ENCODE measurements at places on chromosomes 6 and 20.

DNA sequence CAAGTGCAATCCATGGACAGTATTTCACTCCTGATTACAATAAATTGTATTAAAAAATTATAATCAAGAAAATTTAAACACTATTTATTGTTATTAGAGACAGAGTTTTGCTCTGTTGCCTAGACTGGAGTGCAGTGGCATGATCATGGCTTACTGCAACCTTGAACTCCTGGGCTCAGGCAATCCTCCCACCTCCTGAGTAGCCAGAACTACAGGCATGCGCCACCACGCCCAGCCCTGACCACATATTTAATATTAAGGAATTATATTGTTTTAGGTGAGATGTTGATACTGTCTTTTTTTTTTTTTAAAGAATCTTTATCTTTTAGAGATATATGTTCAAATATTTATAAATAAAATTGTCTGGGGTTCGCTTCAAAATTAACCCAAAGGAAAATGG lies 14.6 kb downstream of the LCA5 start:
- no peak for DNase-seq

DNA sequence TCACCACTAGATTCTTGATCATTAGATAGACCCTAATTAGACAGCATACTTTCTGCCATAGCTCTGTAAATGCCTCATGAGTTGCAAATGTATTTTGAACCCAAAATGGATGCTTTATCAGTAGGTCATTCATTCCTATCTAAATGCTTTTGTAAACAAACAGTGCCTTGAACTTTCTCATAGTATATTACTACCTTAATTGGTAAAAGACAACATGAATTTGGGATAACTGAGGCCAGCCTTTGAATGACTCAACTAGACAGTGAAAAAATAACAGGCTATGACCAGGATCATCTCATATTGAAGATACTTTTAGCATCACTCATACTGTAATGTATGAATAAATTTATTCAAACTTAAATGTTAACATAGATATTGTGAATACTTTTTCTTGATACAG lies 37.0 kb upstream of the PRL start:
- no peak for DNase-seq

GRCh38 chr6:160348223-160349019 lies at the start of gene SLC22A3:
TSS of gene SLC22A3 (plus strand) at chr6:160348378. CDS start at chr6:160348420, 42 bp downstream.
- no peak for DNase-seq

DNA sequence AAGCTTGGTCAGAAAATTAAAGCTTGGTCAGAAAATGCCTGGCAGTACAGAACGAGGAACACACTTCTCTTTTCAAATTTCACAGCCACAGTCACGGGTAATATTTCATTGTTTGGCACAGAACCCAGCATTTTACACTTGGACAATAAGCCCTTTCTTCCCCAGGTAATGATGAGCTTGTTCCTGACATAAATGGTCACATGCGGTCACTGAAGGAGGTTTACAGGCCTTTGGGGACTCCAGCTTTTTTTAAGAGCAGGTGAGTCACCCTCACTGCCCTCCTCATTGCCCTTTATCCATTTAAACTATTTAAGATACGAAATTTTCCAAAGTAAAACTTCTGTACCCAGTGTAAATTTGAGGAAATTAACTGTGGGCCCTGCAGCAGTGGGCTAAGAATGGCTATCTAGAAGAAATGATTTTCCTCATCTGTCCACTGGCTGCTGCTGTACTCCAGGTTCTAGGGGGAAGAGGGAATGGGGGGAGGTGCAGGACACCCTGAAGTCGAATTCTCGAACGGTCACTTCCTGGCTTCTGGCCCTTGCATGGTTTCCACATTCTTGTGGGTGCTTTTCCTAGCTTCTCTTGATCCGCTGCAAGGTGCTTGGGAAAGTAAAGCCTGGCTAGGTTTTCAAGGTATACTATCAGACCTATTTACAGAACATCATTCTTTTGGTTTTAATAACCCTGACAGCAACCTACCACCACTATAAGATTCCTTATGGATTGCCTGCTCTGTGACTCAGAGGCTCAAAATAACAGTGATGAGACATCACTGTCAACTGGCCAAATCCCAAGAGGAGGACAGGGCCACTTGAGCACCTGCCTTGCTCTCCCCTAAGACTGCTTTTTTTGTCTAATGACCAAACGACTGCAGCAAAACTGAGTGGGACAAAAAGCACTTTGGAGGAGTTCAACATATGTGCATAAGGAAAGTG lies 75.8 kb downstream of the PREP start:
- no peak for DNase-seq

GRCh38 chr20:1206366-1207148 lies 3.3 kb downstream of the C20orf202 start:
- no peak for DNase-seq

DNA sequence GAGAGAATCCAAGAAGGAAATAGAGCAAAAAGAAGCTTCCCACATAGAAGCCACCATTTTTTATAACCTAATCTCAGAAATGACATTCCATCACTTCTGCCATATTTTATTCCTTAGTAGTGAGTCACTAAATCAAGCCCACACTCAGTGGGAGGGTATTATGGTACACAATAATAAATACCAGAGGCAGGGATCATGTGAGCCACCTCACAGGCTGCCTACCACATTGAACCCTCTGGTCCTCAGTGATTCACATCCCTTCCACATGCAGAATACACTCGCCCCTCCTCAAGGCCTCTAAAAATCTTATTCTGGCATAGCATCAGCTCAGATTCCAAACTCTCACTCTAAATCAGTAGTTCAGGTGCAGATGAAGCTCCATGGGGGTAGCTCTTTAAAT lies 49.4 kb downstream of the TMC2 start:
- DNase-seq = no peak

DNA sequence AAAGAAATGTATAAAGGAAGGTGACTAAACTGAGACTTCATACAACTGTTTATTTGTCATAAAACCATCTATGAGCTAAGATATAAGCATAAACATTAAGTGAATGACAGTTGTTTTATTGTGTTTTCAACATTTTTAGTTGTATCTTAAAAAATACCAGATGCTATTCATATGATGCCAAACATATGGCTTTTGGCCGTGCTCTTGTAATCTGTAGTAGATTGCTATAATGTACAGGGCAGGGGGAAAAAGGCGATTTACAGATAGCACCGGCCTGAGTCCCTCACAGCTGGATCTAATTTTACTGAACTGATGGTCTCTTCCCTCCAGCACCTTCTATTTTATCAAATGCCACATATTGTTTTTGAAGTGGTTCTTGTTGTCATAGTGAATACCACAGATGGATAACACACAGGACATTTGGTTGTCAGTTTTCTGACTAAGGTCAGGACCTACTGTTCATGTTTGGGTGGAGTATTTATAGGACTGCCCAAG lies 48.2 kb downstream of the CENPW start:
- DNase-seq = no peak

DNA sequence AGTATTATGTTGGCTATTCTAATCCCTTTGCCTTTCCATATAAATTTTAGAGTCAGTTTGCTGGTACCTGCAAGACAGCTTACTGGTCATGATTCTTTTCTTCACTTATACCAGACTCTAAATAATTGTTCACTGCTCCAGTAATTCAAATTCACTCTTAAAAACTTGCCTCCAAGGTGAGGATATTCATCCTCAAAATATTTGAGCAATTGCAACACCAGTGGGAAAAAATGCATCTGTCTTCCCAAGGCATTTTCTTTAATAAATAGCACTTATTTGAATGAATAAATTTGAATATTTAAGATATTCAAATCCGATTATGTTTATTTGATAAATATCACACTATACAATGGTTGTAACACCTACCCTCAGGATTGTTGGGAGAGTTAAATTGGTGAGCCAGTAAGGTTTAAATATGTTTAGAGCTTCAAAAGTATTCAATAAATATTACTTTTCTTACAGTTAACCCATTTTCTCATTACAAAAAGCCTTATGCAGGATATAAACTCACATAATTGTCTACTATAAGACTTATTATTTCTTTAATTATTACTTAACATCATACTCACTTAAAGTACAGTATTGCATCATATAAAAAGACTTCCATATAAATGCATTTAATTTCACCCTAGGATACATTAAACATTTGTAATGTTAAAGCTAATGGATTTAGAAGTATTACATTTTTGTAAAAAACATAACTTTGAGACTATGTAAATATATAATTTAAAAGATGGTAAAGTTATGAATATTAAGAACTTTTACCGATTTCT lies 285.6 kb downstream of the SAMD5 start:
- DNase-seq = no peak

DNA sequence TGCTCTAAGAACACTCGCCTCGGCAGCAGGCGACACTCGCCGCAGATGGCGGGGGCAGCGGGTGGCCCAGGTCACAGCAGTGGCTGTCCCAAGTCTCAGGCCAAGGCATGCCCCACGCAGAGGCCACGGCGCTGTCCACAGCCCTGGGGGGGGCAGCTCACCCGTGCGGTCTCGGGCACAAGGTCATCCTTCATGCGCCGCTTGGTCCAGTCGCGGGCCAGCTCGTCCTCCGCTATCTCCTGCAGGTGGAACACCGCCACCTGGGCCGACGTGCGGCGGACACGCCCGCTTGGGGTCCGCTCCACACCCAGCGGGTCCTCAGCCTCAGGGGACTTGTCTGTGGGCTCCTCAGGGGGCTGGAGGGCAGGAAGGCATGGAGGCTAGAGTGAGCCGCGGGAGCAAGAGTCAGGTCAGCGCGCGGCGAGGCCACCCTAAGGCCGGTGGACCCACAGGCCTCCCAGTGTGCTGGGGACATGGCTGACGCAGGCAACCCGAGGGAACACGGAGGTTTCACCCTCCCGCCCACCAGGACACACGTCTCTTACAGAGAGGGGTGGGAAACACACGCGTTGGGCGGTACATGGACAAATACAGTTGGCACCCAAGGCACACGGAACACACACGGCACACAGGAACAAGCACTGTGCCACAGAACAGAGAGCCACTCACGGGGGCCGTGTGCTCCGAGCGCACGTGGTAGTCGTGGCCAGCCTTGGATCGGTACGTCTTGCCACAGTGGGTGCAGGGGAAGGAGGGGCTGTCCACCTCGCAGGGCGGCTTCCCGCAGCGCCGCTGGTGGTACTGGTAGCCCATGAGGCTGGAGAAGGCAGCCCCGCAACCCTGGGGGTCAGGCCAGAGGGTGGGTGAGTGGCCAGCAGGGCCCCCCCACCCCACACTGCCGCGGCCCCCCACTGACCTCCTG lies 6.5 kb upstream of the UCKL1 start:
- no peak for DNase-seq

DNA sequence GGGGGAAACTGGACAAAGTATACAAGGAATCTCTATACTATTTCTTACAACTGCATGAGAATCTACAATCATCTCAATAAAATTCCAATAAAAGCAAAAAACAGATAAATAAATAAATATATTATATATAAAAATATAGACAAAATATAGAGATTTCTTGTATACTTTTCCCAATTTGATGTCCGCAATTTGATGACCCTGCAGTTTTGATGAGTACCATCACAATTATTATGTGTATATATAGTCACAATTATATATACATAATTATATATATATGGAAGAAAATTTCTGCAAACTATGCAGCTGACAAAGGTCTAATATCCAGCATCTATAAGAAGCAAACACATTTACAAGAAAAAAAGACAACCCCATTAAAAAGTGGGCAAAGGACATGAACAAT lies 169.2 kb upstream of the ATXN1 start:
- no peak for DNase-seq

DNA sequence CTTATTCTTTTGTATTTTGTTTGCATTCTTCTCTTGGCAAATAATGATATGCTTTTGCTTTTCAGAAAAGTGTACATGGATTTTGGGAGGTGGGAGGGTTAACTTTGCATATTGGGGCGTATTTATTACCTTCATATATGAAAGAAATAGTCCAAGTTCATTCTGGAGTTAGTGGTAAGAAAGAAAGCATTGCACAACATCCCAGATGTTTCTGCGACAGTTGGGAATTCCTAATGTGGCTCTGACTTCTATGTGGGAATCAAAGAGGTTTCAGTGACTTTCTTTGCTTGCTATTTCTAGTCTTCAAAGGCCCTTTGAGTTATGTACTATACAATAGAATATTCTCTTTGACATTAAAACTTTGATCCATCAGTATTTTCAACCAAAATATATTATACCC lies 78.1 kb downstream of the MMUT start:
- DNase-seq = no peak

GRCh38 chr6:44833248-44833647 lies 445.7 kb downstream of the CDC5L start:
- no peak for DNase-seq

DNA sequence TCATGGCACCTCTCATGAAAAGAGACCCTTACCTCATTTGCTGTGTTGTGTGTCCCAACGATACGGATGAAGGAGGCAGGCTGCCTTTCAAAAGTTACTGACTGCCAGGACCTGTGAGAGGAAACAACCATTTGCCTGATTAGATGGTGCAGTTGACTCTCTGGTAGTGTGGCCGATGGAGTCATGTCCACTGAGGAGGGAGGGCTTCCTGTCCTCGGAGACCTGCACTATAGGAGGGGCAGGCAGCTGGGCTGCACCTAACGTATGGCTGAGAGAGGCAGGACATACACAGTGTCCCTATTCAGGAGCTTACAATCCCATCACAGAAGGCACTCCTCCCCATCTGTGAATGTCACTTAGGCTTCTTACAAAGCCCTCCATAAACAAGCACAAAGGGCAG lies 373.0 kb downstream of the ZFAND3 start:
- no peak for DNase-seq

GRCh38 chr6:16894301-16894700 lies 133.0 kb upstream of the ATXN1 start:
- DNase-seq = no peak

DNA sequence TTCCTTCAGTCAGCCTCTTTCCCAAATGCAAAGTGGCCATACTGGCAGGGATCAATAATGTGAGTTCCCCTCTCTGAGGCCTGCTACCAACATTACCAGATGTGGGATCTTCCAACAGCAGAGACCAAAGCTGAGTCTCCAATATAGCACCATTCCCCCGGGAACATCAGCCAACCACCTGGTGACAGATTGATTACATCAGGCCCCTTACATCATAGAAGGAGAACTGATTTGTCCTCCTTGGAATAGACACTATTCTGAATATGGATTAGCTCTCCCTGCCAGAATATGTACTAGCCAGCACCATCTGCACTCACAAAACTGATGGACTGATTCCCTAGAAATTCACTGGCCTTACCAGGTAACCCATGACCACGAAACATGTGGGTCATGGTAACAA lies 61.9 kb upstream of the CARMIL1 start:
- DNase-seq = no peak

DNA sequence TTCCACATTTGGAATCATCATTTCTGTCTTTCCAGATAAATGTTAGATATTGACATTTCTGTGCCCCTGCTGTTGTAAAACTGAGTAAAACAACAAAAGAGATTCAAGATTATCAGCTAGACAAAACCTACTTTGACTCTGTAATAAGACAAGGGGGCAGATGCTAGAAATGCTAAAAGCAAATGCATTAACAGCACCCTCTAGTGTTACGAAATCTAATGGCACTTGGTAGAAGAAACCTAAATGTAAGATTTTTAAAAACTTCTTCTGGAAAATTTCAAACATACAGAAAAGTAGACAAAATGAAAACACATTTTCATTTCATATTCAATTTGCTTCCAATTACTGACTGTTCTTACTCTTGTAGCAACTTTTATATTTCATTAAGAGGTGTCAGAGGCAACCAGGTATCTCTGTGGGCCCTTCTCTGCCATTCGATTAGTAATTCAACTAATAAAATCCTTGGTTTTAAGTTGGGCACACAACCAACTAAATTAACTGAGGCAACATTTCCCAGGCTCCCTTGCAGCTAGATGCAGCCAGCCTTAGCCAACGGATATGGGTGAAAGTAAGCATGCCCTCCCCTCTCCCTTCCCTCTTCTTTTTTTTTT lies 45.0 kb downstream of the SLC23A2 start:
- peak; percentile 89 for DNase-seq

Measured in Kasumi-1 (cell line).